ENCODE measurements at places on chromosomes 3 and 15. TPM values are rescaled to one million over a fixed set of nuclear protein-coding genes. Genes with fewer than 3 reads are reported as not detected.

- no peak for DNase-seq
- H3K36me3 ChIP-seq: no peaks in the 10 kb centered on the region
- H3K27me3 ChIP-seq: no peaks in the 10 kb centered on the region
- no peak overlapping the region for H3K27ac ChIP-seq
- no peak overlapping the region for H3K4me3 ChIP-seq
Measured at GRCh38 chr15:35540885-35541284, 5.1 kb downstream of the DPH6 start.

DNA sequence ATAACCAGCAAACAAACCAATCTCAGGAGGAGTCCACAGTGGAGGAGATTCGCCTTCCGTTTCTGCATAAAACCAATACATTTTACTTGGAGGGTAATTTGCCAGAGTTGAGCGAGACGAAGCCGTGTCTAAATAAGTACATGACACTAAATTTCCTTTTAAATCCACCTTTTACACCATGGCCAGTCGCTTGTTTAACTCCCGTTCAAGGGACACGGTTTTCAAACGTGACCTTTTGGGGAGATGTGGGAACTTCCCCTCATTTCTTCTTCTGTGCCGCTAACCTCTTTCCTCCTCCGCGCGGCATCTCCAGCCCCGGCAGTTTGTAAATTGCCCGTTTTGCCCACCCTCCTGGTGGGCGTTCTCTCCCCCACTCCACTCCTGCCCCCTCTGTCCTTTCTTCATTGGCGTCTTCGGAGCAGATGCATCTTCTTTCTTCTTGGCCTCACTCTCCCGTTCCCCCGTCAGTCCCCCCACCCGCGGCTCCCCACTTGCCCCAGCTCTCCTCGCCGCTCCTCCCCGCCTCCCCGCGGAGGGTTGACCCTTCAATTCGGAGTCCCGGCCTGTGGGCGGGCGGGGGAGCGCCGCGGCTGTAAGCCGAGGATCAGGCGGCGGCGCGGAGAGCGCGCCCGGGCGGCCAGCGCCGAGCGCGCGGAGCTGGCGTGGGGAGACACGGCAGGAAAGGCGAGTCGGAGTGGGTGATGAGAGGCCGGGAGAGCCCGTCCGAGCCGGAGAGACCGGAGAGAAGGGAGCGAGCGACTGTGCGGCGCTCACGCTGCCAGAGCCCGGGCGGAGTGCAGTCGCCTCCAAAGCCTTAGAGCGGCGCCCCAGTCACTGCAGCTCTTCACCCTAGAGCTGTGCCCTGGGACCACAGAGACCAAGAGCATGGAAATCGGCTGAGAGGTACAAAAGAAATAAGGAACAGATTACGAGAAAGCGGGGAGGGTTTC, at the start of gene NLGN1:
Gene NLGN1 (plus strand): TSS at position 584 of the 950 bp plus-strand sequence.
- DNase-seq: peak; percentile 88
- H3K4me3 ChIP-seq: peak within 1 kb of the TSS; percentile 93
- peaks cover 3% of the 10 kb centered on the region for H3K4me1 ChIP-seq
- no peaks in the 10 kb centered on the region for H3K36me3 ChIP-seq
- peaks cover 22% of the 10 kb centered on the region for H3K27me3 ChIP-seq

- H3K4me1 ChIP-seq: no peaks in the 10 kb centered on the region
- no peaks in the 10 kb centered on the region for H3K27me3 ChIP-seq
- H3K27ac ChIP-seq: no peak overlapping the region
- no peak for DNase-seq
- no peaks in the 10 kb centered on the region for H3K36me3 ChIP-seq
Measured at GRCh38 chr3:178139116-178139515, 397.1 kb upstream of the KCNMB2 start.

DNA sequence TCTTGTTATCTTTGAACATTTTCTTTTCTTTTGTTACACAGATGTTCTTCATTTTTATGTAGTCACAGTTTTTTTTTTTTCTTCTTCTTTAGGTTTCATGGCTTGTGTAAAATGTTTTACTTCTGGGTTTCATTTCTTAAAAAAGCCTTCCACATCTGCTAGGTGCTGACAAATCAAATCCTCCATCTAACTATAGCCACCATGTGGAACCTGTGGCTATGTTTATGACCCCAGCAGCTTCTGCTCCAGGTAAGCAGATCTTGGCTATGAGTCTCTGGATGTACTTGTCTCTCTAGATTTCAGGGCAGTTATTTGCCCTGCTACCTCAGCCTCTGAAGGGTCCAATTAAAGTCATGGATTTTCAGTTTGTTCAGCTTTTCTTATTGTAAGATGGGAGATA, 44.5 kb downstream of the OXSM start:
- H3K36me3 ChIP-seq: no peaks in the 10 kb centered on the region
- no peaks in the 10 kb centered on the region for H3K27me3 ChIP-seq
- no peaks in the 10 kb centered on the region for H3K4me1 ChIP-seq
- no peak overlapping the region for H3K4me3 ChIP-seq
- no peak for DNase-seq

DNA sequence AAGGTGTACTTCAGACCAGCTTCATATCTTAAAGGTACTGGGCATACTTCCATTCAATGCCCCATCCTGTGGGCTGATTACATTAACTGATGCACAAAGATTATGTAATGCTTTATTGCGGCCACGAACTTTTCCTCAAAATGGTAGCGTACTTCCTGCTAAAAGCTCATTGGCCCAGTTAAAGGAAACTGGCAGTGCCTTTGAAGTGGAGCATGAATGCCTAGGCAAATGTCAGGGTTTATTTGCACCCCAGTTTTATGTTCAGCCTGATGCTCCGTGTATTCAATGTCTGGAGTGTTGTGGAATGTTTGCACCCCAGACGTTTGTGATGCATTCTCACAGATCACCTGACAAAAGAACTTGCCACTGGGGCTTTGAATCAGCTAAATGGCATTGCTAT, 3.4 kb downstream of the SKIL start:
- H3K4me1 ChIP-seq: peaks cover 2% of the 10 kb centered on the region
- H3K27me3 ChIP-seq: no peaks in the 10 kb centered on the region

DNA sequence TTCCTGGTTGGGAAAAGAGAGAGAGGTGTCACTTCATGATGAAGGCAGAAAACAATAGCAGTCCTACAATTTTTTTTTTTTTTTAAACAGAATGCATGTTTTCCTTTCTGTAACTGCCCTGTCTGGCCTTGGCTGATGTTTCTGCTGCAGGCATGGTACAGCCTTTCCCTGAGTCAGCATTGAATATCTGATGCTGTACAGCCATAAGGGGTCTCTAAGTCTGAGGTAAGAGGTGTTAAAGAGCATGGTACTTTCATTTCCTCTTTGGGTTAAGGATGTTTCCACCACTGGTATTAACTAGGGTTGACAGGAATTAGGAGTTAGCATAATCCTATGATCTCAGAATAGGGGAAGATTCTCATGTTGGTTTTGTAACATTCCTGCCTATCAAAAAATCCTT, 147.4 kb downstream of the CHST2 start:
- no peak overlapping the region for H3K27ac ChIP-seq
- no peaks in the 10 kb centered on the region for H3K27me3 ChIP-seq
- H3K4me3 ChIP-seq: no peak overlapping the region
- DNase-seq: no peak

DNA sequence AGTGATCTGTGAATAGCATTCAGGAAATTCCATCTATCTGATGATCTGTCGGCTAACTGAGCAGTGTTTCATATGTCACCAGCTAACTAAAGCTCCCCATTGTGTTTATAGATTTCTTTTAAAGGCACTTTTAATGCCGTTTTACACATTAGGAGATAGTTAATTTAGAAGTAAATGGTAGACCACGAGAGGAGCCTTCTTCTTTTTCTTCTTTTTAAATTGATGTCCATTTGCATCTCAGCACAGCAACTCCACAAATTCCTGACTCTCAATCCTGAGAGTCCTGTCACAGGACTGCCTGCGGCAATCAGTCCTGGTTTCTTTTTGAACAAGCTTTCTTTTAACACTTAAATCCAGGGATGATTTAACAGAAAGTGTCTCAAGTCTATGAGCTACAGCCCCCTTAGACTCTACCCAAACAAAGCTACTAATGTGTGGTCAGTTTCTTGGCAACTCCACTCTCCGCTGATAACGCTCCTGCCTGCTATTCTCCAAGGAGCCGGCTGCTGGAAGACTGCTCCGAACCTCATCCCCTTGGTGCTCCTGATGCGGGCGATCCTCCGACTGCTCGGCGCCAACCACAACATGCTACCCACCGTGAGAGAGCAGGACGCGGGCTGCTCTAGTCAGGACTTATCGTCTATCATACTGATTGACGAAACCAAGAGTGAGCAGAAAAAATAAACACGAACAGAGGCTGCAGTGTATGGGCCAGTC, 421.4 kb downstream of the MECOM start:
- peak; percentile 73 for DNase-seq
- peak overlapping the region; percentile 34 for H3K27ac ChIP-seq
- H3K27me3 ChIP-seq: no peaks in the 10 kb centered on the region
- no peaks in the 10 kb centered on the region for H3K36me3 ChIP-seq
- H3K4me3 ChIP-seq: peak overlapping the region; percentile 28

DNA sequence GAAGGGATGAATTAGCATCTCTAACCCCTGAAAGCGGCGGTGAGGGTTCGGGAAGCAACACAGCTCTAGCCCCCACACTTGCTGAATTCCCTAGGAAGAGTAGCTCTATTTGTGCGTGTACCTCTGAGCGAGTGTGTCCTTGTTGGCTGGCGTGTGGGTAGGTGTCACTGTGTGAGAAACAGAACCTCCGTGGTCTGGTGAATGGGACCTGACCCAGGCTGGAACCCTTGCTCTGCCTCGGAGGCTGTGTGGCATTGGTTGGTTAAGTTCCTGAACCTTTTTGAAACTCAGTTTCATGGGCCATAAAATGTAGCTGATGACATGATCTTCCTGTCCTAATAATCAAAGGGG, 414 bp upstream of the TMEM115 start:
- peak overlapping the region; percentile 90 for H3K4me3 ChIP-seq
- H3K27ac ChIP-seq: no peak overlapping the region
- H3K36me3 ChIP-seq: peaks cover 18% of the 10 kb centered on the region
- DNase-seq: no peak
- H3K4me1 ChIP-seq: peaks cover 11% of the 10 kb centered on the region

GRCh38 chr15:62647202-62647842, 395.2 kb upstream of the TPM1 start:
- no peak overlapping the region for H3K4me3 ChIP-seq
- H3K36me3 ChIP-seq: peaks cover 42% of the 10 kb centered on the region
- H3K27me3 ChIP-seq: no peaks in the 10 kb centered on the region
- no peaks in the 10 kb centered on the region for H3K4me1 ChIP-seq

- no peaks in the 10 kb centered on the region for H3K4me1 ChIP-seq
- no peak overlapping the region for H3K27ac ChIP-seq
- no peak for DNase-seq
- no peak overlapping the region for H3K4me3 ChIP-seq
- peaks cover 33% of the 10 kb centered on the region for H3K36me3 ChIP-seq
Measured at GRCh38 chr3:16316847-16317560, 52.0 kb downstream of the OXNAD1 start.

DNA sequence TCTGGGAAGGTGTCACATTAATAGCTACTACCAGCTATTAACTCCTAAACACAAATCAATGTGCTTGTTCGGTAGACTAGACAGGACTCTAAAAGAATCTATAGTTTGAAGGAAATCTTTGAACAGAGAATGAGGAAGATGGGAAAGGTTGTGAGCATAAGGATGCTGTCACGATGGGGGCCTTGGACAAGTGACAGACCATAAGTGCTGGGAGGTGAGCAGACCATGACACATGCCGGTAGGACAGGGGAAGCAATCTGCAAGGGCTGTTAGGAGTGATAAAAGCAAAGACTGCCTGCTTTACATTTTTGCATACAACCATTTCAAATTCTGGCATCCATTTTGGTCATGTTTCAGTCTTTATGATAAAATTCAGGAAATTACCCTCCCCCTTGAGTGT, 645.8 kb downstream of the ROBO2 start:
- no peak for DNase-seq
- H3K27me3 ChIP-seq: no peaks in the 10 kb centered on the region
- no peak overlapping the region for H3K27ac ChIP-seq
- H3K36me3 ChIP-seq: no peaks in the 10 kb centered on the region
- no peak overlapping the region for H3K4me3 ChIP-seq
- no peaks in the 10 kb centered on the region for H3K4me1 ChIP-seq

DNA sequence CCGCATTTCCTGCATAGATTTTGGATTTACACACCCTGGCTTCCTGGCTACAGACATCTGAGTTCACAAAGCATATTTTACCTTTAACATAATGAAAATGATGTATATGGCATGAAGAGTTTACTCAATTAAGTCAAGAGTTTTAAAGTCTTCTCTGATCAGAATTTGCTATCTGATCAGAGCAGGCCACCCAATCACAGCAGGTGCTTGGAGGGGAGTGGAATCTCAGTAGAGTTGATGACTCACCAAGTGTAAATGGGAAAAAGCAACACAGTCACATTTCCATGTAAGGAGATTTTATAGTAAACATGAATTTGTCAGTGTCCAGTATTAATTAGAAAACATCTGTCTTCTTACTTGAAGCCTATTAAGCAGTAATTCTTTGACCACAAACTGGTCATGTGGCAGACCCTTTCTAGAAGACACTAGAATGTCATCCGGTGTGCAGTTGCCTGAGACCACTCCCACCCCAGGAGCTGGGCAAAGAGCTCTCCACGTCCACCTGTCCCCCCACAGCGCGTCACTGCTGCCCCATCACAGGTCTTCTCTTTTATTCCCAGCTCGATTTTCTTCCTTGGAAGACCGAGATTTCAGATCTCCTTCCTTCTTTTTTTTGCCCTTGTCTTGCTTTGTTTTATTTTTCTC, 10.8 kb downstream of the MESD start:
- H3K27me3 ChIP-seq: no peaks in the 10 kb centered on the region
- H3K4me3 ChIP-seq: no peak overlapping the region
- DNase-seq: no peak
- H3K27ac ChIP-seq: no peak overlapping the region
- peaks cover 64% of the 10 kb centered on the region for H3K36me3 ChIP-seq

HIGD2B gene
- not detected for total RNA-seq

DNA sequence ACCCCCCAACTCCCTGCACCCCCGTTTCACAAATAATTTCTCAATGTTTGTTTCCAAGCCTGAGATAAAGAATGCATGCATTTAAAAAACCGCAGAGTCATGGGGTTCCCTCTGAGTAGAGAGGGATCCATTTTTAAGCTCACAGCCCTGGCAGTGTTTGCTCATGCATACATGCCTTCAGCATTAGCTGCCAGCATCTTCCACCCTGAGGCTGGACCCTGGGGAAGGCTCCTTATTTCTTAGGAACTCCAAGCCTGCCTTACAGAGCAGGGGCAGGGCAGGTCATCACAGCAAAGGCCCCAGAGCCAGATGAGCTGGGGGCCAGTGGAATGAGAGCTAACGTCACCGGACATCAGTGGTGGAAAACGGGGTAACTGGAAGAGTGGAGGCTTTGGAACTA, 31.3 kb downstream of the TLE3 start:
- no peak for DNase-seq
- H3K4me1 ChIP-seq: peaks cover 6% of the 10 kb centered on the region
- H3K4me3 ChIP-seq: no peak overlapping the region
- H3K27ac ChIP-seq: no peak overlapping the region
- peaks cover 84% of the 10 kb centered on the region for H3K36me3 ChIP-seq

ECE2 gene
- not detected for total RNA-seq

DNA sequence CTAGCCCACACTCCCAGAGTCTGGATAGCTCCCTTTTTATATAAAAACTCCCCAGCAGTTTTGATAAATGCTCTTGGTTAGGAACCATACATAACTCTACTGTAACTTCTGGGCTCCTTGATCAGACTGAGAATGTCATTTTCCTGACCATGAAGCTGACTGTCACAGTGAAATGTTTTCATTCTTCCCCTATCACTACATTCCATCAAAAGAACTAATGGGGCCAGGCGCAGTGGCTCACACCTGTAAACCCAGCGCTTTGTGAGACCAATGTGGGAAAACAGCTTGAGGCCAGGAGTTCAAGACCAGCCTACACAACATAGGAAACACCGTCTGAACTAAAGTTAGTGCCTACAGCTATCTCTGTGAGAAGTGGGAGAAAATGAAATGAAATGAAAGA, 72.8 kb upstream of the MYO5C start:
- H3K4me1 ChIP-seq: no peaks in the 10 kb centered on the region
- DNase-seq: no peak
- H3K27me3 ChIP-seq: no peaks in the 10 kb centered on the region
- no peak overlapping the region for H3K4me3 ChIP-seq
- no peak overlapping the region for H3K27ac ChIP-seq

Data from endodermal cell (in vitro differentiated cells).